ENCODE measurements at places on chromosomes 2 and 18.

DNA sequence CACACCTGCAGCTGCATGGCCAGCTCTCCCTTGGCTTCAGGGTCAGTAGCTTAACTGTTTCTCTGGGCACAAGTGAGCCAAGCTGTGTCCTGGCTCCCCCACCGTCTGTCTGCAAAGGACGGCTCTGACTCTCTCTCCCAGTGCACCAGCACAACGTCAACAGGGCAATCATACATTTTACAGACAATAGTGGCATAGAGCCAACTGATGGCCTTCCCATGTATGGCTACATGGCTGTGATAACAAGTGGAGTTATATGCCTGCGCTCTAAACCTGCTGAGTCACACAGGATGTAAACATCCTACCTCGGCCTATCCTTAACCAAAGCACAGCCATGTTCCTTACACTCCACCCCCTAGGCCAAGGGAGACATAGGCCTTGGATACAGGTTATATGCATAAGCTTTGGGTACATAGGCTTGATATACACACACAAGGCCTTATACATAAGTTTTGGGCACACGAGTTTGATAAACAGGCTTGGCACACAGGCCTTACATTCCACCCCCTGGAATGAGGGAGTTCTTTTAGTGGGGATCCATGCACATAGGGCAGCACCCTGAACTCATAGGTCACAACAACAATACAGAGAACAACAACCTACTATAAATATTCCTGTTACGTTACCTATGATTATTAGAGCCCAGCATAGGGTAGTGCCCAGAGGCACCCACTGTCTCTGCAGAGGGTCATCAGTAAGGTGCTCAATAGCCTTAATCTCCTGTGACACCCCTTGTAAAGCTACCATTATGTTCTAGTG is 17.7 kb downstream of the PHOSPHO2 start:
- DNase-seq: no peak

DNA sequence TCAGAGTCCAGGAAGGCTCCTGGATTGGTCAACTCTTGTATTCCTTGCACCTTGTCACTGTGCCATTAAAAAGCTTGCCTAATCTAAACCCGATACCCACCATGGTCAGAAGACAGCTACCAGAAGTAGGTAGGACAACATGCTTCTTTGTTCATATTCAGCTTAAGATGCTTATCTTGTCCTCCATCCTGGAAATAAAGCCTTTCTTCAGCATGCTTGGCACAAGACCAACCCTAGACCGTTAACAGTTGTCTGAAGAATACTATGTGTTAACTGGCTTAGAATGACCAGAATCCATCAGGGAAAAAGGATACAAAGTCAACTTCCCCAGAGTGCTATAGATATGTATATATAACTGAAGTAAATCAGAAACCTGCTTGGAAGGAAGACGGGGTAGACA is 193.9 kb downstream of the ZRANB3 start:
- no peak for DNase-seq

GRCh38 chr2:170493426-170494097 is 221.6 kb upstream of the SP5 start:
- DNase-seq: no peak

- DNase-seq: no peak
These were observed 217.7 kb upstream of the SMAD7 start for GRCh38 chr18:49168281-49168985.

GRCh38 chr2:206083602-206084438 is 2.2 kb downstream of the INO80D start:
- DNase-seq: no peak

DNA sequence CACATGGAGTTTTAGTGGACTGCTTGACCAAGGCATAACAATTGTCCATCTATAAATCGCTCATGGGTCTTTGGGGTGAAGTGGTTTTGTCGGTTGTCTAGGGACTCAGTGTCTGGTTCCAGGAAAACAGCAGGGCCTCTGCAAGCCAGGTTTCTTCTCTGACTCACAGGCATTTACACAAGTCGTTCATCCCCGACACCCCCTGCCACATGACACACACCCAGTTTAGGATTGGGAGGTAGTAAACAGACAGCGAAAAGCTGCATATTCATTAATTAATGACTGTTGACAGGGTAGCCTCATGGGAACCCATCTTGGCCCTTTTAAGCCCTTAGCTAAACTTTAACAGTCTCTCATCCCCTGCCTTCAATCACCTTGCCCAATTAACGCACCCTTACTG is 194.8 kb upstream of the ACVR2A start:
- DNase-seq: no peak

GRCh38 chr2:165618806-165619205 is 149.3 kb downstream of the CSRNP3 start:
- DNase-seq: no peak

DNA sequence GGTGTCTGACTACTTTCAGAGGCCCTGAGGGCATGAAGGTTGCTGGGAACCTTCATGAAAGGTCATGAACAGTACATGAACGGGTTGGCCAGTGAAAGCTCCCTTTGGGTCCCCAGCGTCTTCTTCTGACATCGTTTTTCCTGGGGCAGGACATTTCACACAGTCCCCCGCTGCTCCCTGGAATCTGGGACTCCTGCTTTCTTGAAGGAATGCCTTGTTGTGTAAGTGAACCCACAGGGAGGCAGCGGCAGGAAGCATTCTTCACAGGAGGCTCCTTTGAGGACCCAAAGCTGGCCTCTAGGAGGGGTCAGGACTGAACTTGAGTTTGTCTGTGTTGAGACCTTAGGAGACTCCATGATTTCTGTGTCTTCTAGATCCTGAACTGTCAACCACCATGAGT is 144.3 kb downstream of the KCNE4 start:
- DNase-seq: no peak

DNA sequence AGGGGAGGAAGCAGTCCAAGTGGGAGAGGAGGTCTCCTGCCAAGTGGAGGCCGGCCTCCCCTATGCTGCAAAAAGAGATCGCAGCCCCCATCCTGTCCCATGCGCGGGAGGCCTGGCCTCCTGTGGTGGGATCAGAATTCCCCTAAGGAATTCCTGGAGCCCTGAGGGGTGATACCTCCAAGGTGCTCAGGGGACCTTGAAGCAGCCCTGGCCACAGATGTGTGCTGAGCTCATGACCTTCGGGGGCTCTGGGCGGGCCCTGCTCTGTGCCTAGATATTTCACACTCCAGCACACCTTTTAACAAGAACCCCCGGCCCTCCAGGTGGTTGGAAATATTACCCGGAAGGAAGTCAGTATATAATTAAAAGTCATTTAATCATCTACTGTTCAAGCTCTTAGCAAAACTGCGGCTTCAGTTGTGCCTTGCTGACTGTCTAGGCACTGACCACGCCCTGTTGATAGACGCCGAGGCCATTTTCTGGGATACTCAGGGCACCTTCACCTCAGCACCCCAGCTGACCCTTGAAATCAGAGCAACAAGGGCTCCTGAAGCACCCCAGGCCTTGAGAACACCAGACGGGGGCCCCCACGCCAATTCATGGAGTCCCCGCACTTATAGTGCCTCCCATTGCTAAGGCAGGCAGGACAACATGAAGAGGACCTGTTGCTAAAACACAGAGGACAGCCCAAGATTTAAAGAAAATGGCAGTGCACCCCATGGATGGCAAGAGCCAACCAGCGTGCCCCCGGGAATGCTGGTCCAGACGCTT is 119.1 kb downstream of the NDUFA10 start:
- no peak for DNase-seq

DNA sequence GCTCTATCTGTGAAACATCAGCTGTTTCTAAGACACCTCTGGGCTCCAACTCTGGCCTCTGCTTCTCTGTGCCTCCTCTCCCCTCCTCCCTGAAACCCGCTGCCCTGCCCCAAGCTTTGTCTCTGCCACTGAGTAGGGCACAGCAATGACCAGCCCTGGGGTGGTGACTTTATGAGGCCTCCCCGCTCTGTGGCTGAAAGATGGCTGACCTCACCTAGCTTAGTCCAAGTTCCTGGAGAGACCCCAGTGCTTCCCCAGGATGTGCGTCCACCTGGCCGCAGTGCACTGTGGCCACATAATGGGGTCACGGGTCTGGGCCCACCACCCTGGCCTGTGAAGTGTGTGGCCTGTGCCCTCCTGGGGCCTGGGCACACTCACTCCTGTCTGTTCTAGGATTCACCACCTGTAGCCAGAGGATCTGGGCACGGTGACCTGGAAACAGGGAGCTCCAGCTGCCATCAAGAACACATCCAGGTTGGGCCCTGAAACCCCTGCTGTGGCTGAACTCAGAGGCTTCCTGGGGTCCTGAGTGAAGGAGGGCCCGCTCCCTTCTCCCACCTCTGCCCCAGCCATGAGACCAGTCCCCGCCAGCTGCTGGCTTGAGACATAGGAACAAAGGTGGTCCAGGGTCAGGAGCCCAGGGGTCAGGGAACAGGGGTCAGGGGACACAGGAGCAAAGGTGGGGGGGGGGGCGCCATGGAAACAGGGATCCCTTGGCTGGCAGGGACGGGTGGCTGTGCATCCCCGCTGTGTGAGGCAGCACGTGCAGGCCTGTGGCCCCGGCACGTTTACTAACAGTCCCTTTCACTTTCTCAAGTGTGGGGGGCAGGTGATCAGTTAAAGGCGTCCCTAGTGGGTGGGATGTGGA is 29.3 kb upstream of the OTOS start:
- no peak for DNase-seq

GRCh38 chr2:10145519-10146357 is 23.2 kb downstream of the RRM2 start:
- DNase-seq: no peak

GRCh38 chr2:9262671-9263171 is 56.1 kb downstream of the ASAP2 start:
- DNase-seq: no peak

Data from T follicular helper cell (primary cell).